IPS-NIHi11 (cell line): ENCODE measurements at places on chromosomes 5 and 9.

DNA sequence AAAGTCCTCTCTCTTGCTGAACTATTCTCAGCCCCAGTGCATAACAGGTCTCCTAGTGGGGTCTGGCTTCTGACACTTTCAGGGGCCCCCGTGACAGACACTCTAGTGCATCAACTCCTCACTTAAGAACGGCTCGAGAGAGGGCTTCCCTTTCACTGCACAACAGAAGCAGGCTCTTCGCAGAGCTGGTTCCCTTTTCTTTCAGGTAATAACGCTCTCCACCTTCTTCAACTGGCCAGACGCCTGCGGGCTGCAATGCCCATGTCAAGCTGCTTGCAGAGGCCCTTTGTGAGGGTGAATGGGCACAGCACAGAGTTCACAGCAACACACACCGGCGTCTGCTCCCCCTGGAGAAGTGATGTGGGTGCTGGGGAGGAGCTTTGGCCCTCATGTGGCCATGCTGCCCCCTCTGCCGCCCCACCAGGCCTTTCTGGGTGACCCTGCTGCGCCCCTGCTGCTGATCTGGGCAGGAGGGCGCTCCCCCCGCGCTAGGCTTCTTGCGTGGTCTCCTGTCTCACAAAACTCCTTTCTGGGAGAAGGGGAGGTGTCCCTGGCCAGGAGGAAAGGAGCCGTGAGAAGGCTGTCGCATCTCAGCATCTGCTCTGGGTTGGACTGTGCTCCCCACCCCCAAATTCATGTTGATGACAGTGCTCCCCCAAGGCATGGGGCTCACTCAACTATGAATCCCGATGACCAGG is 2.4 kb downstream of the MRPL36 start:
- no peak for DNase-seq

DNA sequence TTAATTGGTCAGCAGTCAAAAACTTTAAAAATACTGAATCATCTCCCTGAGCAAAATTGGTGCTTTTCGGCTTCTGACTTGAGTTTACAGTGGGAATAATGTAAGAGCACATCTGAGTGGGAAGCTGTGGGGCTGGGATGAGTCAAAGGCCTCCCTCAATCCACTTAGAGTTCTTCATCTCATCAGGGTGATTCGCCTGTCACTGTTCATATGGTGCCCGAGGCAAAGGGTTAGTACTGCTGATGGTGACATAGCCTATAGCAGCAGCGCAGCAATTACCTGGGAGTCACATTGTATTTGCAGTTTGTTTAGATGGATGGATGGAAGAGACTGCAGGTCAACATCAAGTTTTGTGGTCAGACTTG is 113.8 kb upstream of the ZNF608 start:
- no peak for DNase-seq

- no peak for DNase-seq
These were observed 195.2 kb upstream of the ISL1 start for GRCh38 chr5:51188001-51188591.

- DNase-seq, result no peak
These were observed 223.6 kb downstream of the MLLT3 start for GRCh38 chr9:20398536-20399338.

DNA sequence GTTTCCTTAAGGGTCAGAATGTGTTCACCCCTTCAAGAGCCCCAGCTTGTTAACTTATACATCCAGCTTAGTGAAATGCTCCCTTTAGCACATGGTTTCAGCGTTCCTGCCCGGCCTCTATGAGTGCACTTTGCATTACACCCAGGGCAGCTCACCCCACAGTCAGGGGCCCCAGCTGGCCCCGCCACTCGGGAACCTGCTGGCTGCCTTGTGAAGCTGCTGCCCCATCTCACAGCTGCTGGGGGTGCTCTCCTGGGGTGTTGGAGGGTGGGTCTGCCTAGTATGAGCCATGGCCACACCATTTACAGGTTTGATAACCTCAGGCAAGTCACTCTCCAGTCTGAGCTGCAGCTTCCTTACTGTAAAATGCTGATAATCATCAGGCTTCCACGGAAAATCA is 32.2 kb downstream of the HRH2 start:
- DNase-seq, result no peak

GRCh38 chr5:54531546-54531945 is 14.0 kb downstream of the SNX18 start:
- DNase-seq, result no peak
